ENCODE measurements at places on chromosomes 5 and 9.

DNA sequence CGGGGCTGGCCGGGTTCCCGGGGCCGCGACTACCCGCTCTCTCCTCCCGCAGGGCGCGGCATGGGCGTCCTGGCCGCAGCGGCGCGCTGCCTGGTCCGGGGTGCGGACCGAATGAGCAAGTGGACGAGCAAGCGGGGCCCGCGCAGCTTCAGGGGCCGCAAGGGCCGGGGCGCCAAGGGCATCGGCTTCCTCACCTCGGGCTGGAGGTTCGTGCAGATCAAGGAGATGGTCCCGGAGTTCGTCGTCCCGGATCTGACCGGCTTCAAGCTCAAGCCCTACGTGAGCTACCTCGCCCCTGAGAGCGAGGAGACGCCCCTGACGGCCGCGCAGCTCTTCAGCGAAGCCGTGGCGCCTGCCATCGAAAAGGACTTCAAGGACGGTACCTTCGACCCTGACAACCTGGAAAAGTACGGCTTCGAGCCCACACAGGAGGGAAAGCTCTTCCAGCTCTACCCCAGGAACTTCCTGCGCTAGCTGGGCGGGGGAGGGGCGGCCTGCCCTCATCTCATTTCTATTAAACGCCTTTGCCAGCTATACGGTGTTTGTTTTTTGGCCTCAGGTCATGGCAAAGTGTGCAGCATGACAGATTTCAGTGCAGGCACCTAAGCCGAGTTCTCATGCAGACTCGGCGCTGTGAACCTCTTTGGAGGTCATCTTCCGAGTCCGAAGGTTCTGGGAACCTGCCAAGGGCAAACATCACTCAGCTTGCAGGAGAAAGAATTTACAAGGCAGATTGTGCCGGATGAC is 516 bp downstream of the MRPL41 start:
- DNase-seq: peak; percentile 41

GRCh38 chr5:40781843-40782409 is 16.2 kb downstream of the PRKAA1 start:
- no peak for DNase-seq

- no peak for DNase-seq
Measured at GRCh38 chr9:136829981-136830885, 12.0 kb upstream of the AJM1 start.

- DNase-seq: no peak
Measured at GRCh38 chr5:171513591-171513990, 94.1 kb downstream of the FGF18 start.

DNA sequence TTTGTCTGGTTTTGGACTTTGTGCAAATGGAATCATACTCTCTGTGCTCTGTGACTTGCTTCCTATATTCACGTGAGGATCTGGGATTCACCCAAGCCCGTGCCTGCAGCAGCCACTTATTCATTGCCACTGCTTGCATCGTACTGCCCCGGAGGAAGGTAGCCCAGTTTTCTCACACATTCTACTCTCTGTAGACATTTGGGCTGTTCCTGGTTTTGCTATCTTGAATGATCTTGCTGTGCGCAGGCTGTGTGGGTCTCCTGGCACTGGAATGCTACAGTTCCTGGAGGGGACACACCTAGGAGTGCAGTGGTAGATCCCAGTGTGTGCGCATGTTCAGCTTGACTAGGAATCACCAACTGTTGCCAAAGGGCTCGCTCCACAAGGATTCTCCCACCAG is 99.2 kb upstream of the BOD1 start:
- DNase-seq: no peak

DNA sequence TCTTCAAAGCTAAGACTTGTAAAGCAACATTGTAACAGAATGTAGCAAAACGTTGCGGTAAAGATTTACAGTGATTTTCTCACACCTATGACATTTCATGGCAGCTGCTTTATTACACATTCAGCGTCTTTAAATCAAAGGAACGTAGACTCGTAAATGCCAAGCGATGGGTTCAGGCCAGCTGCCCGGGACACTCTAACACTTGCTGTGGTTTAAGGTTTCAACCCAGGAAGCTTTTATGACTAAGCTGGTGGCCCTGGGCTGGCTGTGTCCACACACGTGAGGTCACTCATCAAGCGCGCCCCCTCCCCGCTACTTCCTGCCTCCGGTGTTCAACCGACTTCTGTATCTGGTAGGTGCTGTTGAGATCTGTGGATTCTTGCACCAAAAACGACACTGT is 2.5 kb downstream of the SLC6A18 start:
- no peak for DNase-seq

DNA sequence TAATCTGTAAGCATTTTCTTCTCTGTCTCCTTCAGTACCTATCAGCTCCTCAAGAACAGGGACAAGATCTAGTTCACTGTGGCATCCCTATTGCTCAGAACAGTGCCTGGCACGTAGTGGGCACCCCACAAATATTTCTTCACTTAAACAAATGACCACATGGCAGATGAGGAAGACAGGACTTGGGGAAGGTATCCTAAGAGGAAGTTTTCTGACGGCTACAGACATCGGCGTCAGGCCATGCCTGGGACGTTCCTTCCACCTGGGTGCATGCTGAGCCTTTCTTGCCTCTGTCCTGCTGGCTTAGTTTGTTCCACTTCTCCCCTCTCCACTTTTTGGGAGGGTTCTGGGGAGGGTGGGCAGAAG is 60.2 kb downstream of the NEURL1B start:
- no peak for DNase-seq

DNA sequence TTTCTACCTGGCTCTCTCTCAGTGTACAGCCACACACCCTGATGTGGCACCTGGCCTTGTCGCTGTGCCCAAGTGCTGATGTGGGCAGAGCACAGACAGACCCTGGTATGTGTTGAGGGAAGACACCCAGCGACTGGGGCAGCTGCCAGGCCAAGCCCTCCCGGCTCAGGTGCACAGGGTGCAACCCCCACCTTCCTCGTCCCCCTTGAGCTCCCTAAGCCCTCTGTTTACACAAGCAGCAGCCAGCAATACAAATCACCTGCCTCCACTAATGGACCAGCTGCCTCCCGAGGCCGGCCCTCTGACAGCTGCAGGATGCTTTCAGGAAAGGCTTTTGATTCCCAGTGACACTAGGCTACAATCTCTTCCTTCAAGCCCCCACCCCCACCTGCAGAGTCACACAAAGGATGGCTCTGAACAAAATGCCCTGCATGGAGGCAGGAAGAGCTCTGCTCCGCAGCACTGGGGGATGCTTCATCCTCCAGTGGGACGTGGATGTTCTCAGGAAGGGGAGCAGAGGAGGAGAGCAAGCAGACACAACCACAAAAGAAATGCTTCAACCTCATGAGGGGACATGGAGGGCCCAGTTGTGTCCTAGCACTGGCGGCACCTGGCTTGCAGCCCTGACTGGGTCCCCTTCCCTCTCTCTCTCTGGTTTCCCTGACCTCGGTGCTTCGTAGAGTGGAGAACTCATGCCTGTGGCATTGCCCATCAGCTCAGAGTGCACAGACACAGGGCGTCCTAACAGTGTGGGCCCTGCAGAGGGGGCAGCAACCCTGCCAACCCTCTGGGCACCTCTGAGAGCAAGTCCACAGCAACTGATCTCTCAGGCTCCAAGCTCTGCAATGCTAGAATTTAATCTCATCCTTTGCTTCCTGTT is 140.8 kb downstream of the BARX1 start:
- DNase-seq: no peak

DNA sequence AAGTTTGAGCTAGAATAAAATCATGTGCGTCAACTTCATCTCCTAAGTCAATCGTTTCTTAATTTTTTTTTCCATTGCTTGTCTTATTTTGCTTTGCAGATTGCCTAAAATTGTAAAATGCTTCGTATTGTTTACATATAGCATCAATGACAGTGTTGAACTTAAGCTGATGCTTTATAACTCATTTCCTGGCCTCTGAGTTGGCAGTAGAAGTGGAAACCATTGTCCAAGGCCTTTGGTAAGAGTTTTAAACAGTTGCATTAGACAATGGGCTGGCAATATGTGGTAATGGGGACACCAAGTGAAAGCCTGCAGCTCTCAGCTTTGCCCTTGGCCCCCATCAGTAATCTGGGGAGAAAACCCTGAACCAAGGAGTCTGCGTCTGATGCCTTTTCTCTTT is 154.8 kb upstream of the GAS1 start:
- no peak for DNase-seq

GRCh38 chr5:41735213-41735612 is 135.0 kb downstream of the OXCT1 start:
- DNase-seq: no peak

GRCh38 chr9:135962696-135963307 is 1.6 kb upstream of the UBAC1 start:
- DNase-seq: no peak

- no peak for DNase-seq
Measured at GRCh38 chr5:124053340-124053739, 541.4 kb downstream of the CSNK1G3 start.

- DNase-seq: no peak
Measured at GRCh38 chr9:3508521-3509291, 17.1 kb downstream of the RFX3 start.

DNA sequence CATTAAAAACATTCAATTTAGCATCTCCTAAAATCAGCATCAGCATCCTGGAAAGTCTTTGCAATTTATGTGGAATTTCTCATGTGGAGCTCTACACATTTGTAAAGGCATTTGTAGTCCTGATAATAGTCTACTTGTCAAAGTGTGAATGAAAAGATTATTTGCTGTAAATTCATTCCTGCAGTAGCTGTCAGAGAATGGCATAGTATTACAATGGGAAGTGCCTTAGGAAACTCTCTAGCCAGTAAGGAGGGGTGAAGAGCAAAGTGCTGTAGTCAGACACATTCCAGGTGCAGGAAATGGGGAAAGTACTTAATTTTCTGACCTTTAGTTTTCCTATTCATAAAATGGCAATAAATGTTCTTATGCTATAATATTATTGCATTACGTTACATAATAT is 627.9 kb downstream of the KCTD16 start:
- no peak for DNase-seq

DNA sequence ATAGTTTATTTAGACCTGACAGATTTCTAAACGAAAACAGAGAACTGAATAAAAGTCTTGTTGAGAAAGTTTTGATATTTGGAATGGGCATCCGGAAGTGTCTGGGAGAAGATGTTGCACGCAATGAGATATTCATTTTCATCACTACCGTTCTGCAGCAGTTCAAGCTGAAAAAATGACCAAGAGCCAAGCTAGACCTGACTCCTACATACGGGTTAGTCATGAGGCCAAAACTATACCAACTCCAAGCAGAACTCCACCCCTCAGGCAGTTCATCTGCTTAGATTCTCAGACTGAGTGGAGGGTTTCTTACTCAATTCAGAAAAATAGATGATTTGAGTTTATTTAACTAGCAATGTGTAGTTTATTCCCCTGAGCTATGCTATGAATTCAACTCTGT is 95.4 kb upstream of the ANXA1 start:
- no peak for DNase-seq

DNA sequence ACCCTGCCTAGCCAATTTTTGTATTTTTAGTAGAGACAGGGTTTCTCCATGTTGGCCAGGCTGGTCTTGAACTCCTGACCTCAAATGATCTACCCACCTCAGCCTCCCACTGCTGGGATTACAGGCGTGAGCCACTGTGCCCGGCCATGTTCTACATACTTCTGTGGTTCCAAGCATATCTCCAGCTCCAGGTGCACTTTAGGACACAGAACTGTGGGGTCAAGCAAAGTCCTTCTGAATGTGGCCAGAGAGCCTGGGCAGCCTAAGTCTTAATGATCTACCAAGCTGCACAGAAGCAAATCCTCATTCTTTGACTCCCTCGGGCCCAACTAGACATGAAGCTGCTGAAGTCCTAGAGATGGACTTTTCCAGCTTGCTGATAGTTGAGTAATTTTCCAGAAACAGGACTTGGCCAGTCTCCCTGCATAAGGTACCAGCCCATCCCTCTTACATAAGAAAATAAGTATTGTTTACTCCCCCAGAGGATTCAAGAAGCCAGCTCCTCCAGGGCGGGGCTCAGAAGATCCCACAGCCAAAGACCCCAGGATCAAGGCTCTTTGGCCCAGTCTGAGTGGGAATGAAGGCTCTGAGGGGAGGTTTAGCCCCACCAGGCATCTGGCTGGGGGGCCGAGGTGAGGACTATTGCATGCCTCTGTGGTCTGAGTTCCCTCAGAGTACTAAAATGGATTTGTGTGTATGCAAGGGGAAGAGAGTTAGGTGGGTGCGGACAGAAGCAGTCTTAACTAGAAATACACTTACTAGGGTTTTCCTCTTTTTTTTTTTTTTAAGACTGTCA is 8.7 kb downstream of the CLTB start:
- no peak for DNase-seq

DNA sequence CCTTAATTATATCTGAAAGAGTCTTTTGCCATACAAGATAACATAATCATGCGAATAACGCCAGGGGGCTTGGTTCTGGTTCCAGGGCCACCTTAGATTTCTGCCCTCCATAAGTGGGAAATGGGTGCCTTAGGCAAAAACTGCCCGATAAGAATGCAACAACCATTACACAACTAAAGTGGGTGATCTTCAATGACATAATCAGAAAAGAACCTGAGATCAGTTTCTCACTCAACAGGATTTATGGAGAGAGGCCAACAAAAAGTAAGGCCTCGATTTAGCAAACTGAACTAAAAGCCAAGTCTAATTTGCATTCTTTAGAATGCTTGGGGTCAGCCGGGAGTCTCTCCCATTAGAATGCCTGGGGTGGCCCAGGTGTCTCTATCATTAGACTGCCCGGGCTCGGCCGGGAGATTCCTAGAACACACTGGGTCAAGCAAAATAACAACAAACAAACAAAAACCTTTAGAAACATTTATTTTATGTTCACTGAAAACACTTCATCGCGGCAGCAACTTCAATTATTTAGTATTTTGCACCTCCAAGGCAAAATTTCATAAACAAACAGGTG is 194.8 kb downstream of the AUH start:
- no peak for DNase-seq

DNA sequence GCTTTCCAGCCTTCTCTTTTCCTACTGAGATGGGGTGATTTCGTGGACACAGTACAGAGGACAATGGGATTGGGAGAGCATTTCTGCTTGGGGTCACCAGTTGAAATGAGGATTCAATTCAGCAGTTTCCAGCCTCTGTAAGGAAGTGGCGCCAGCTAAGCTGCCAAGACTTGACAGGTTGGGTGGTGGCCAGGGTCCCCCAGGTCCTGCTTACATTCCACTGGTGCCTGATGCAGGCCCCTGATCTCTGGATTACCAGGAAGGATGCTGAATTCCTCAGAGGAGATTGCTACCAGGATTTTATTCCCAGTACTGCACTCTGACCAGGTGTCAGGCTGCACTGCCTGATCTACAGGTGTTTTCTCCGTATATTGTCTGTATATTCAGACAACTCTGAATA is 119.7 kb downstream of the PSD2 start:
- no peak for DNase-seq

DNA sequence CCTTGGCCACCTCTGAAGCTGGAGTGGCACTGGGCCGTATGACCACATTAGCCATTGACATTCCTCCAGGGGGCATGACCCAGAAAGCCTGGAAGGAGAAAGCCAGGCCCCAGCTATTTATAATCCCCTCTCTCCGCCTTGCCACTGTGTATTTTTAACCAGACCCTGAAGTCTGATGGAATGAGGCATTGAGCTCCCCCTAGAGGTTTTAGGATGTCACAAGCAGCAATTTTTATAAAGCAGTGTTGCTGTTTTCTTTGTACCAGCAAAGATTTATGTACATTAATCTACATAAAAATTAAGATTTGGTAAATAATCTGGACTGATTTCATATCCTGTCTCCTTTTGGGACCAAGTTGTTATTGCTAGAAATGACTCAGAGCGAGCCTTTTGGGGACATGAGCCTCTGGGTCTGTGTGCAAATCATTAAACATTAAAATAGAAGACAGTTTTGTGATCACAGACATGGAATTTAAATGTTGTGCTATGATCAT is 127.1 kb downstream of the TRIO start:
- DNase-seq: no peak

- DNase-seq: peak; percentile 18
Measured at GRCh38 chr5:55104036-55104772, 1.8 kb downstream of the GZMA start.
